ENCODE measurements at places on chromosomes 7 and 10.

GRCh38 chr10:110349831-110350230 lies 45.1 kb upstream of the SMNDC1 start:
- no peak for DNase-seq

GRCh38 chr10:59580026-59580863 lies 129.4 kb downstream of the SLC16A9 start:
- DNase-seq, result no peak

- DNase-seq, result no peak
Observed at GRCh38 chr10:95293631-95294030, 2.8 kb upstream of the PDLIM1 start.

GRCh38 chr7:83306502-83306901 lies 143.8 kb upstream of the PCLO start:
- DNase-seq, result no peak

- no peak for DNase-seq
Observed at GRCh38 chr7:90661290-90662151, 65.4 kb downstream of the CDK14 start.

Data from NCI-H510A (cell line).